ENCODE measurements at places on chromosomes 5 and 9.

DNA sequence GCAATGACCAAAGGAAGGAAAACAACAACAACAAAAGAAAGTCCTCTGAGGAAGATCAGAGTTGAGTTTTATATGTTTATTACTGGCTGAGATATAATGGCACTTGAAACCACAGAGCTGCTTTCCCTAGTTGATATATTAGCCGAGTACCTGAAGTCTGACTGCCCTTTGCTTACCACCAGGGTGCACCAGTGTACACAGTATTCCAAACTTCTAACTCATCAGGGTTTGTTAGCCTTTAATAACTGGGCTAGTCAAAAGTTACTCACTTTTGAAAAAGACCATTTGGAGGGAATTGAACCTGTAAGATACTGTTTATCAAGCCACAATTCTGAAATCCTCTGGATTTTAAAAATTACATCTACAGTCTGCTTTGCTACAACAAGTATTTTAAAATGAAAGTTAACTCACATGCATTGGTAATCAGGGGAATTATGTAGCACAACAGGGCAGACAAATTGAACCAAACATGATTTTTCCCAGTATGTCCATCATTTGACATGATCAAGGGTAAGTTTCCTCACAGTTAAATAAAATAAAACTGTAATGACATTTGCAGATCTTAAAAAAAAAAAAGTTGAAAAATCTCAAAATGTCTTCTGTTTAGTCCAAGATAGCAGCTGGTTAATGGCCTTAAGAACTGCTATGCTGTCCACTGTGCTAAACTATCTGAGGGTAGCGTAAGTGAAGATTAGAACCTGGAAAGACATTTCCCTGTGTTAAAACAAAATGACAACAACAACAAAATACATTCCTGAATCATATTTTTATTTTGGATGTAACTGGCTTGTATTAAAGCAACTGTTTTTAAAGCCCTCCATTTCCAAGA is 57.3 kb upstream of the C6 start:
- no peak for DNase-seq

GRCh38 chr9:70405808-70406433 is 8.5 kb downstream of the KLF9 start:
- no peak for DNase-seq

- no peak for DNase-seq
Measured at GRCh38 chr5:148343603-148344487, 8.5 kb downstream of the SPINK9 start.

DNA sequence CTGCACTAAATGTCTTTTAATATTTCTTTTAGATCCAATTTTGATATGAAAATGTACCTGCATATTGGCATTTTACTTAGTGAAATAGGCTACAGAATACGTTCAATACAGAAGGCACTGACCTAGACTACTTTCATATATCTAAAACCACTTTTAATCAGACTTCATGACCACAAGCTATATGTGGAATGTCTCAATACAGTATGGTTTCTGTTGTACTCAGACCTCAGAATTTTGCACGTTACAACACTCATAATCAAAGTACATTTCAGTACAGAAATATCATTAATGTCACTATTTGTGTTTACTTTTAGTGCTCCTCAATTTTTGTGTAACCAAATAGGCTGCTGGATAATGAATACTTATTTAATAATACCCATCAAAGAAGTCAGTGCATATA is 74.8 kb downstream of the MEF2C start:
- DNase-seq = no peak

DNA sequence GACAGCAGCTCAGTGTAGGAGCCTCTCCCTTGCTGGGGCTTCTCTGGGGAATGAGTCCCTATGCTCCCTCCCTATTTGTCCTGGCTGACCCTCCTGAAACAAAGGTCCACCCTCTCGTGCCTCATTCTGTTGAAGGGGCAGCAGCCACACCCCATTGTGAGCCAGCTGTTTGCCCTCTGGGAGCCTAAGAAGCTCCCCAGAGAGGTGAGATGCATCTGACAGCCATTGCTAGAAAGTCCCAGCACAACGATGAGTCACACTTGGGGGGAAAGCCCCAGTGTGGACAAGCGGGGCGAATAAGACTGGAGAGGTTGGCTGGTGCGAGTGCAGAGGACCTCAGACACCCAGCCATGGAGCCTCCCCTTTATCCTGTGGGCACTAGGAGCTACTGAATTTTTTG is 101.4 kb downstream of the PPARGC1B start:
- DNase-seq = no peak

DNA sequence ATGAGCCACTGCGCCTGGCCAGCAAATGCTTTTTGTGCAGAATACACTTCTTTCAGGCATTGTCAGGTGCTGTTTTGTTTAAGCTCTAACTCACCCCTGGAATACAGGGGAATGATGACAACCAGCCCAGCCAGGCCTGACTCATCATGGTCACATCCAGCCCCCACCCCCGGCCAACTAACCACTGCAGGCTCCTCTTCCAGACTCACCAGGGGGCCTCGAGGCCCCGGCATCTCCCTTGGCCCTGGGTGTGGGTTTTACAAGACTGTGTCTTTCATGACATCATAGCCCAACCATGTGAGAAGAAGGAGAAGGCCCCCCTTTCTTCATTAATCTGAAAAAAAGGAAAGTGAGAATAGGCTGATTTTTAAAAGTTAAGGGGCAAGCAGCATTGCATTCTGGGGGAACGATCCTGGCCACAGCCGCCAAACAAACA is 35.5 kb downstream of the OLFML2A start:
- DNase-seq = no peak

- DNase-seq = no peak
Measured at GRCh38 chr5:7321724-7322123, 74.2 kb upstream of the ADCY2 start.

- DNase-seq = no peak
Measured at GRCh38 chr5:177526191-177526590, 9.4 kb upstream of the DDX41 start.

GRCh38 chr9:123567013-123567412 is 211.0 kb downstream of the CRB2 start:
- no peak for DNase-seq

DNA sequence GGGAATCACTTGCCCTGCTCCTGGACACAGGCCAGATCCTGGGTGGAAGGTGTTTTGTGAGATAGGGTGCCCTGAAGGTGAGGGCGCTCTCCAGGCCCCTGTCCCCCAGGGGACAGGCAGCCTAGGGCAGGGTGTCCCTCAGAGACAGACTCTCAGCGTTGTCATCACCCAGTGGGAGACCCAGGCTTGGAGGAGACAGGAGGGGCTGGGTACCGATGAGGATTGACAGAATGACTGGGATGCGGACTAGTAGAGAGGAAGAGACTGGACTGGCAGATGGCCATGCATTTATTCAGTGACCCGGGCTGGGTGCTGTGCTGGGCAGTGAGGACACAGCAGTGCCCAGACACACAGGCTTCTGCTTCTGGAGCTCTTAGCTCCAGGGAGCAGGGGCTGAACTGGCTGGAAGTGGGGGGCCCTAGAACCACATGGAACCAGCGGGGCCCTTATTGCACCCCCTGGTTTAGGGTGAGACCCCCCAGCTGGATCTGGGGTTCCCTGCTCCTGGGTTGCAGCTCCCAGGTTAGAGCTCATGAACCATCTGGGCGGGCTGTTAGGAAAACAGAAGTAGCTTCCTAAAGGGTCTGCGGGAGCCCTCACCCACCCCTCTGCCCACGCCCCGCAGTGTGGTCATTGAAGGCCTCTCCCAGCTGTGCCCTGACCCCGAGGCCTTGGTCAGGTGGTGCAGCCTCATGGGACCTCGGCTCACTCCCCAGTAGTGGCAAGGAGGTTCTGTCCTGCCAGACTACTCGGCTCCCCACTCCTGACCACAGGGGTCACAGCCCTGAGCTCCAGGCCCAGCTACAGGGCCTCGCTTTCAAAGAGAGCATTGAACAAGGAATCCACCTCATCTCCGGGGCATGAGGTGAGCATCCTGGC is 116.7 kb upstream of the LMX1B start:
- no peak for DNase-seq

DNA sequence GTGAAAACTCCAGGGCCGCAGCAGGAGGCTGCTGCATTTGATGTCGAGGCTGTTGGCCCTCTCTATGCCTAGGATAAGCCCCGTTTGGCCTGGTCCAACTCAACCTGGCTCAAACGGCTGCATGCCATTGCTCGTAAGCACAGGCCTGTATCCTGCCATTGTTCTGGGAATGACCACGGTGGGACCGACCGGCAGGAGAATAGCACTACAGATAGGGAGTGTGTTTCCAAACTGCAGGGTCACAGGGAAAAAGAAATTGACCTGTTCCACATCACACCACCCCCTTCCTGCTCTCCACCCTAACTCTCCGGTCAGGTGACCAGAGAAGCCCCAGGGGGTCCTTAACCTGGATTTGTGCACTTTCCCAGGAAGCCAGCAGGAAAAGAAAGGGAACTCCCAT is 278.7 kb upstream of the KLF4 start:
- no peak for DNase-seq

DNA sequence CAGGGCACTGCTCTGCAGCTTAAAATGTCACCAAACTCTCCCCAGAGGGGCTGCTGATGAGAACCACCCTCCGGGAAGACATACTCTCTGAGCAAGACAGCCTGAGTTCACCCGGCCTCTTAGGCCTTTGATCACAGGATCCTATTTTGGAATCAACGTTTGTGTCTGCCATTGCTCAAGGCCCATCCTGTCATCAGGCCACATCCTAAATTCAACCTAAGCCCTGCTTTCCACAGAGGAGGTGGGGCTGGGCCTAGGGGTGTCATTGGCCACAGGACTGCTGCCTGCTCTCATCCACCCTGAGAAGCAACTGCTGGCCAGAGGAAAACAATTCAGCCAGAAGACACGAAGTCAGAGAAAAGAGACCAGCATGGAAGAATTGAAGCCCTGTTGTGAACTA is 351.1 kb upstream of the IRX2 start:
- DNase-seq = no peak

DNA sequence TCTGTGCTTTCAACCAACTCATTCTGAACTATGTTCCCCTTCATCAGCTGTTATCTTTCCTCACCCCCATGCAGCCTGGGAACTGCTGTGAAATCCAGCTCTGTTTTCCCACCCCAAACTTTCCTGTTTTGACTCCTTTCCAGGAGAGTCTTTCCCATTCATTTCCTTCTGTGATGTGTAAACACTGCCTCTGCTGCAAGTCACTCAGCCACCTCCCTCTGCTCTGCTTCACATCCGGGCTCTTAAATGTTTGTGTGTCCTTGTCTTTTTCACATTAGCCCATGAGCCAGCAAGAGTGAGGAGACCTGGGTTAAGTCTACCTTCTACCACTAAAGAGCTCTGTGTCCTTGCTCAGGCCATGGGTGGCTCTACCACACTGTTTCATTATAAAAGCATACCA is 137.5 kb downstream of the ICE1 start:
- no peak for DNase-seq

DNA sequence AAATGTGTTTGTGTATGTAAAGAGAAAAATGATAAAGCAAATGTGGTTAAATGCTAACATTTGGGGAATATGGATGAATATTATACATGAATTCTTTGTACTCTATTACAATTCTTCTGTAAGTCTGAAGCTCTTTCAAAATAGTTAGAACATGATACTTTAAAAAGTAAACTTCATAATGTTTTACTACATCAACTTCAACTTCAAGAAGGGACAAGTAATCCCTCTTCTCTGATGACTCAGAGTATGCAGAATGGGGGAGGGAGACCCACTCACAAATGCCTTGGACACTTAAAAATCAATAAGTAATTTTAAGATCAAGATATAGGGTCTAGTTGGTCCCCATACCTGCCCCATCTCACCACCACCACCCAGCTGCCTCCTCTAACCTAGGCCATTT is 162.4 kb downstream of the ESM1 start:
- DNase-seq = no peak

DNA sequence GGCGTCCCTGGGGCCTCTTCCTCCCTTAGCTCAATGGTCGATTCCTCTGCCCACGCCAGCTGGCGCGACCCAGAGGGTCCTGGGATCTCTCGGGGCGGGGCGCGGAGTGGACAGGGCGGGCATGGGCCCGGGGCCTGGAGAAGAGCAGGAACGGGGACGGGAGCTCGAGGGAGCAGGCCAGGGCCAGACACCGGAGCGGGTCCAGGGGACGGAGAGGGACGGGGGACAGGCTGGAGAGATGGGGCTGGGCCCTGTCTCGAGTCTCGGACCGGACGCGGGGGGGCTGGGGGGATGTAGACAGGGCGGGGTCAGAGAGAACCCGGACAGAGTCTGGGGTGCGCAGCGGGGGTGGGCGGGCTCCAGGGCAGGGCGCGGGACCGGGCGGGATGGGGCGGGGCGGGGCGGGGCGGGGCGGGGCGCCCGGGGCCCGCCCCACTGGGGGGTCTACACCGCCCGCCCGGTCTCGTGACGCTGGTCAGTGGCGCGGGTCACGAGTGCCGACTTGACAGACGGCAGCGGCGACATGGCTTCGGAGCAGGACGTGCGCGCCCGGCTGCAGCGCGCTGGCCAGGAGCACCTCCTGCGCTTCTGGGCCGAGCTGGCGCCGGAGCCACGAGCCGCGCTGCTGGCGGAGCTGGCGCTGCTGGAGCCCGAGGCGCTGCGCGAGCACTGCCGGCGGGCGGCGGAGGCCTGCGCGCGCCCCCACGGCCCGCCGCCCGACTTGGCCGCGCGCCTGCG is at the start of gene UAP1L1:
UAP1L1 (plus strand) TSS at position 508 of the 738 bp plus-strand sequence; CDS start at position 524, 16 bp downstream.
- peak; percentile 18 for DNase-seq

DNA sequence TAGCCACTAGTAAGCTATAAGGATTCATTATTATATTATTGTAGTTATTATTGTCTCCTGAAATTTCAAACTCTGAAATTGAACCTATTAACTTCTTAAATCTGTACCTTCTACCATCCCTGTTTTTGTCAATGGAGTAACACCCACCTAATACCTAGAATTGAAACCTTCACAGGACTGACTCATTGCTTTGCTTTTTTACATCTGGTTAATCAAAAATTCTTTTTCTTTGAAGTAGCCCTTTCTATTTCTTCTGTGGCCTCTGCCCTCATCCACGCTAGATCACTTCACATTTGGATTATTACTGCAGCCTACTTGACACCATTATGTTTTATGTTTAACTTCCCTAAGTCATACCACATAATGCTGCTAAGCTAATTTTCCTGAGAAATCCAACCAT is 35.6 kb downstream of the RBM27 start:
- no peak for DNase-seq

- no peak for DNase-seq
Measured at GRCh38 chr9:132182314-132183091, 20.6 kb downstream of the NTNG2 start.

GRCh38 chr9:27532046-27532445 is 2.4 kb upstream of the MOB3B start:
- DNase-seq = no peak

GRCh38 chr5:64665243-64665642 is 25.1 kb upstream of the SHISAL2B start:
- DNase-seq = no peak

GRCh38 chr5:165673499-165673898 is 2168.1 kb downstream of the MAT2B start:
- DNase-seq = no peak

DNA sequence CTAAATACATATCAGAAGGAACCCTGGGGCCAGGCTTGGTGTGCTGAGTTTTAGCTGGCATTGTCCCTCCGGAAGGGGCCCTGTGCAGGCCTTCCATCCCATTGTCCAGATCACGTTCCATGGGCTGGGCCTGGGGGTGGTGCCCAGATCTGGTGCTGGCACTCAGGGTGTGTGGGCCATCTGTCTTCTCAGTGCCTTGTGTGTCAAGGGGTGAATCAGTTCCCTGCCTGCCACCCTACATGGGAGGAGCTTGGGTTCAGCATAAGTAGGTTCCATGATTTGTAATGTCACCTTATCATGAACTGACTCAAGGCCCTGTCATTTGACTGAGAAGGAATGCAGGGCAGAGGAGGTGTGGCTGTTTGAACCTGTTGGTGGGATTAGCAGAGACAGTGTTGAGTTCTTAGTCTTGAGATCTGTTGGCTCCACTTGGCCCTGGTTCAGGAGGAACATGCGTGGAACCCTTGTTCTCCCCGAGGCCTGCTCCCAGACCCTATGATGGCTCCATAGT is 176.8 kb downstream of the MACROH2A1 start:
- DNase-seq = no peak
